ENCODE measurements at places on chromosomes 5 and 9.

DNA sequence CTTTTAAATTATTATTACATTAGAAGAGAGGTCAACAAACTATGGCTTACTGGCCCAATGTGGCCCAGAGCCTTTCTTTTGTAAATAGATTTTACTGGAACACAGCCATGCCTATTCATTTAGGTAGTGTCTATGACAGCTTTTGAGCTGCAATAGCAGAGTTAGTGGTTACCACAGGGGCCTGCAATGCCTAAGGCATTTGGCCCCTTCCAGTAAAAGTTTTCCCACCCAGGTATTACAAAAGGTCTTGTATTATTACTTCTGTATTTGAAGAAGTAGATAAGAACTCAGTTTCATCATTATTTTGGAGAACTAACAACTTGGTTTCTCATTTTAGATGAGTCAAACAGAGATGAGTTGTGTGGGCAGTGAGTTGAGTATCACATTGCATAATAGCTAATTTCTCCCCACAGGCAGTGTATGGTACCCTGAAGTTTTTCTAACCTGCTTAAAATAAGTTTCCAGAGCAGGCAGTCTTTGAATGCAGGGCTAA is 9.5 kb downstream of the MTRR start:
- no peak for DNase-seq

GRCh38 chr9:106820866-106821265 is 42.1 kb upstream of the ZNF462 start:
- no peak for DNase-seq

GRCh38 chr9:77679088-77679487 is 31.0 kb upstream of the GNA14 start:
- no peak for DNase-seq

DNA sequence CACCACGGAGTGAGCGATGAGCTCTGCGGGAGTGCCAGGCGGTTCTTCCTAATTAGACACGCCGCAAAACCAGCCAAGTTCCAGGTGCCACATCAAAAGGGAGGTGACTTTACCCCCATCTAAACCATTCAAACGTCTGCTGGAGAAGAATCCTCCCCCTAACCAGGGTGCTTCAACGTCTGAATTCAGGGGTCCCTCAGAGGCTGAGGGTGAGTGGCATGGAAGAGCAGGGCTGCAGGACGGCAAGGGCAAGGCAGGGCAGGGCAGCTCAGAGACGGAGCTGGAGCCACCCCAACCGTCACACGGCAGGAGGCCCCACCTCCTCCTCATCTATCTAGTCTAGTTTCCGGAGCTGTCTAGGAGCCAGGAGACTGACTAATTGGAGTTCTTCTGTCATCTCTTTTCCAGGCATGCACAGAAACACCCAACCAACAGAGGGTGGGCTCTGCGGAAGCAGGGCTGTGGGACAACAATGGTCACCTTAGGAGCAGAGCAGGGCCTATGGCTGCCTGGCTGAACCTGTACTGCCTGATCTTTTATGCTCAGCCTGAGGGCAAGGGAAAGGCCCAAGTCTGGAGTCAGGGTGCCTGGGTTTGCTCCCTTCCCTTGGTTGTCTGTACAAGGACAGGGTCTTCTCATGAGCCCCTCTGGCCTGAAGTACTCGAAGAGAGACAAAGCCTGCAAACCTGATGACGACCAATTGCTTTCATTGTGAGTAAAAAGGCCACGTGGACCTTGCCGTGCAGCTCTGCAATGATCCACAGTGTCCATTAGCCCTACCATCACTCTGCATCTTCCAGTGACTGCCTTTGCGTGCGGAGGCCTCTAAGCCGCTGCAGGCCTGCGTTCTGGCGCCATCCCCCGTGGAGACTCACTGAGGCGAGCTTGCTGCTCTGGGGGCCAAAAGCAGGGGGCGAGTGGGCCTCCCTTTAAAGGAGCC is 81.0 kb upstream of the SLC25A51 start:
- no peak for DNase-seq

- no peak for DNase-seq
Measured at GRCh38 chr5:62214701-62215100, 91.3 kb upstream of the KIF2A start.

DNA sequence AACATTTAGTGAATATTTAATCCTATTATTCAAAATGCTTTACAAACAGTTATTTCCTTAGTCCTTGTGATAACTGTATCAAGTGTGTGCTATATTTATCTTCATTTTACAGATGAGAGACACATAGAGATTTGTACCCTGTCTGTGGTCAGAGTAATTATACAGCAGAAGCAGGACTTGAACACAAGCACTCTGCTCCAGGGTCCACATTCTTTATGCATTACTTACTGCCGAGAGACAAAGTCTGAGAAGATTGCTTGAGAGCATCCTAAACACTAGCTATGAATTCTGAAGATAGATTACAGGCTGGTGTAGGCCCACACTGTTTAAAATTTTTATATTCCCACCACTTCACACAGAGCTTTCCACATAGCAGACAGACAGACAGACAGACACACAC is 926.1 kb upstream of the DMAC1 start:
- DNase-seq, result no peak

DNA sequence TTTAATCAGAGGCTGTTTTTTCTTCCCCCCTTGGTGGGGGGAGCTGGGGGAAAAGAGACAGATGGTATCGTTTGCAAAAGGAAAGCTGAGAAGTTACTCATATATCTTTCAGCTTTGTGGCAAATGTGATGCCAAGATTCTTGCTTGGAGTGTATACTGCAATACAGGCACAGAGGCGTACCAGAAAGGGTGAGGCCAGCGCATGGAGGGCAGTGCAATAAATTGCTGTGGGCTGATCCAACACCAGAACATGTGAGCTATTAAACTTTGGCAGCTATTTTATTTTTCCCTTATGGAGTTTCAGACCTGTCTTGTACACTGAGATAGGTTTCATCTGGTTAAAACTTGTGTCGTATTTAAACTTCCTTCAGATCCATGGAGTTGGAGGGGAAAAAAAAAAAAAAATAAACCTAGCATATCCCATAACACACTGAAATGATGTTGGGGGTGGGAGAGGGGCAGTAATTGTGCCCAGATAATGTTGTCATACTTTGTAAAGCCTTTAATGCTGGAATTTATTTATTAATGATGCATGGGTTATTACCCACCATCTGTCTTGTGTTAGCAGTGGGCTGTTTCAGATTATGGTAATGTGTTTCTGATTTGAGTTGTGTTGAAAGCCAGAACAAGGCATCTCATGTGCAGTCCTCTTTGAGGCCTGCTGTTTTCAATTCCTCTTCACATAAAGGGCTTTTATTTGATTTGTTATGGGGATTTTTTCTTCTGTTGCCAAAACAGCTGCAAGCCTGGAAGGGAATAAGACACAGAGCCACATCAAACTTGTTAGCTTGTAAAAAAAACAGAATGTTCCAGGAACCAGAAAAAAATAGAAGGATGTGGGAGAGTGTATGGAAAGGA is 891.3 kb downstream of the TLE1 start:
- no peak for DNase-seq

DNA sequence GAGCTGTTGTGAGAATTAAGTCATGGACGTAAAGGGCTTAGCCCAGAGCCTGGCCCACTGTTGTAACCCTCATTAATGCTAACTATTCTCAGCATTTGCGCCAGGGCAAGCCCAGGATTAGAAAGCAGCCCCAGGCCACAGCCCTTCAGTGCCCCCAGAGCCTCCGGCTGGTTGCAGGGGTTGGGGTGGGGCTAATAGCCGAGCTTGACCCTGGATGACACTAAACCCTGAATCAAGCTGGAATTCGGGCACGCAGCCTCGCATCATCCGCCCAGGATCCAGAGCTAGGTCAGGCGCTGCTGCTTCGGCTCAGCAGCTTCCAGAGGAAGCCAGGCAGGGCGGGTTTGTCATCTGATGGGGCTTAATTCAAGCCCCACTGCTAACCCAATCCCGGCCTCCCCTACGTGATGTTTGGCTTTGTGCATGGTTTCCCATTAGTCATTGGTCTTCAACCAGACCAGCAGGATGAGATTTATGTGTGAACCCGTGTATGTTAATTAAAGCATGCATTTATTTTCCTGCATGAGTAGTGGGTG is 1.2 kb upstream of the MEGF9 start:
- DNase-seq, result no peak

GRCh38 chr9:133818444-133818843 is 80.3 kb upstream of the SARDH start:
- DNase-seq, result no peak

- DNase-seq, result no peak
Measured at GRCh38 chr9:131587906-131588305, 42.6 kb downstream of the PRRT1B start.

GRCh38 chr5:136249678-136250266 is 56.8 kb upstream of the SMIM32 start:
- DNase-seq, result no peak

DNA sequence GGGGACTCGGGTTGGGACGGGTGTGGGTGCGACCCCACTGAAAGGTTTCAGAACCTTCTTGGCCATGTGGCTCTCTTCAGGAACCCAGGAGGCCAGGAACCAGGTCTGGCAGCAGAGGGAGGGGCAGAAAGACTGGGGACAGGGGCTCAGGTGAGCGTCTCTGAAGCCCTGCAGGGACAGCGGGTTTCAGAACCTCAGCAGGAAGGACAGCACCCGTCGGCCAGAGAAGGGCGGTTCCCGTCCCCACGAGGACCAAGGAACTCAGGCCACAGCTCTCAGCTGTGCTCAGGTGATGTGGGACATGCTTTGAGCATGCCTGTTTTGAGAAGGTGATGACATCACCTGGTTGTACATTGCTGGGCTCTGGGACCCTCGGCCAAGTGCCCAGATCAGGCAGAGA is 25.7 kb downstream of the SLC12A7 start:
- no peak for DNase-seq

DNA sequence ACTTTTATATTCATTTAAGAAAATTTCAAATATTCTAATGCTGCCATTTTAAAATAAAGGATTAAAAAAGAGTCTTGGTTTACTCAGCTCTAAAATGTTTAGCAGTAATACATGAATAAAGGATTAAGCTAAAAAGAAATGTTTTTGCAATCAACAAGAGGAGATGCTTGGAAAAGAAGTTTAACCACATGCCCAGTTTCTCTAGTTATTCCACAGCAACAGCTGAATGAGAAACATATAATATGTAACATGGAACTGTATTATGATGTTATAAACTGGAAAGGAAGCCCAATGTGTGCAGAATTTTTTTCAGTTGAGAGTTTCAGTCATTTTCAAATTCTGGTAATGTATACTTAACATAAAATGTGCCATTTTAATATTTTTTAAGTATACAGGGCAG is 76.5 kb upstream of the ALDH1A1 start:
- DNase-seq, result no peak

- no peak for DNase-seq
Measured at GRCh38 chr5:74026310-74026709, 400.3 kb downstream of the ARHGEF28 start.

DNA sequence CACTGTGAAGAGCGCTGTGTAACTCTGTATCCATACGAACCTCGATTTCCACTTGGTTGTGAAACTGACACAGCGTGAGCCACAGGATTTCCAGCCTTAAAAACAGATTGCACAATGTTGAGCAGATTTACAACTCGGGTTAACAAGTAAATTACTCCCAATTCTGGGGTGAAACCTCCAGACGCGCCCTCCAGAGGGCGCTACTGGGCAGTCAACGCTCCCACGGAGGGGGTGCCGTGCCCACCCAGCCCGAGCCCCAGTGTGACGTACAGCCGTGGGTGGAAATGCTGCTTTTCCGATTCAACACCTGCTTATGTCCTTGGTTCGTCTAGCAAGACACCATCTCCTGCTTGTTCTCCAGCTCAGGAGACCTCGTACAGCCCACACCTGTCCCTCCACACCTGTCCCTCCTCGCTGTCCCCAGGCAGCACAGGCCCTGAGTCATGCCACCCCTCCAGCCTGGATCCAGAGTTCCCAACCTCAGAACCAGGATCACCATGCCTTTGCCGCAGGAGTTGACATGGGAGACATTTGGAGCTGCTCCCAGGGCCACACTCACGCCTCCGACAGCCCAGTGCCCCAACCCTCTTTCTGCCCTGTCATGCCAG is 34.4 kb upstream of the SLC6A3 start:
- no peak for DNase-seq

GRCh38 chr5:111172504-111172903 is 51.7 kb upstream of the CAMK4 start:
- DNase-seq, result no peak

DNA sequence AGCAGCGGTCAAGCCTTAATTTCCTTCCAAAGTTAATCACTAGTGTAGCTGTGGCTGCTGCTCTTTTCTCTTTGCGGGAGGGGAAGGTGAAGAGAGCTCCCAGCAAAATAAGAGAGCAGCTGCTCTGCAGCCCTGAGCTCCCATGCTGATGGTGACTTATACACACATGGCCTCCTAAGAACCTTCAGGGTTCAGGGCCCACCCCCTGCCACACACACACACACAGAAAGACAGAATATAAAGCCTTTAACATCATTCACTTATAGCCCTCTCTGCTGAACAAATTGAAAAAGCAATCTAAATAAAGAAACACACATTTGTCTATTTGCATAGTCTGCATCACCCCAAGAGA is 43.6 kb downstream of the GAS1 start:
- DNase-seq, result no peak

- DNase-seq, result no peak
Measured at GRCh38 chr5:141001446-141001843, 35.2 kb downstream of the PCDHAC2 start.

DNA sequence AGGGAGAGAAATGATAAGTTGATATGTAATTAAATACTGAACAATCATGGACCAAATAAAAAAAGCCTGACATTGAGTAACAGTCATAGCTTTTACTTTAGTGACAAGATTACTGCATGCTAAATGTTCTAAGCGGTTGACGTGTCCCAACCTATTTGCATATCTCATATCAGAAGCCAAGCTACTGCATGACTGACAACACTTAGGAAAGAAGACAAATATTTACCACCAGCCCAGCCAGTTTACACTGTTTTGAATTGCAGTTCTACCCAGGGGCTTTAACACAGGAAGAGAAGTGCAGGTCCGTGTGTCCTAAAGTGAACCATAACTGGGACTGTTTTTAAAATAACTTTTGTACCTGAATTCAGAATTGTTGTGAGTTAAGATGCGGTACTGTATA is 219.9 kb downstream of the PRDM9 start:
- DNase-seq, result no peak

GRCh38 chr5:174570662-174571061 is 153.7 kb upstream of the MSX2 start:
- no peak for DNase-seq

GRCh38 chr5:178644826-178645545 is 18.1 kb upstream of the CLK4 start:
- DNase-seq, result no peak

GRCh38 chr5:83767409-83767992 is 46.8 kb upstream of the HAPLN1 start:
- no peak for DNase-seq

- no peak for DNase-seq
Measured at GRCh38 chr9:93612796-93613154, 36.4 kb downstream of the PHF2 start.

GRCh38 chr9:92947268-92948037 is at the start of gene FGD3:
TSS of gene FGD3 (plus strand) at chr9:92947523. CDS start at chr9:92976257, 28,734 bp downstream.
- DNase-seq, result no peak

- DNase-seq, result no peak
Measured at GRCh38 chr5:50745221-50745910, 78.9 kb downstream of the PARP8 start.

- no peak for DNase-seq
Measured at GRCh38 chr5:60163762-60164161, 270.2 kb upstream of the PDE4D start.
